ENCODE measurements at places on chromosomes 4 and X.

- no peak for DNase-seq
These were observed 200.8 kb downstream of the MGST2 start for GRCh38 chr4:139866276-139866962.

GRCh38 chr4:13561673-13562072 is 17.4 kb upstream of the NKX3-2 start:
- DNase-seq: no peak

- no peak for DNase-seq
These were observed 2183.2 kb upstream of the AGA start for GRCh38 chr4:179625406-179625805.

GRCh38 chrX:6761251-6761650 is 226.3 kb upstream of the VCX3A start:
- DNase-seq: no peak

DNA sequence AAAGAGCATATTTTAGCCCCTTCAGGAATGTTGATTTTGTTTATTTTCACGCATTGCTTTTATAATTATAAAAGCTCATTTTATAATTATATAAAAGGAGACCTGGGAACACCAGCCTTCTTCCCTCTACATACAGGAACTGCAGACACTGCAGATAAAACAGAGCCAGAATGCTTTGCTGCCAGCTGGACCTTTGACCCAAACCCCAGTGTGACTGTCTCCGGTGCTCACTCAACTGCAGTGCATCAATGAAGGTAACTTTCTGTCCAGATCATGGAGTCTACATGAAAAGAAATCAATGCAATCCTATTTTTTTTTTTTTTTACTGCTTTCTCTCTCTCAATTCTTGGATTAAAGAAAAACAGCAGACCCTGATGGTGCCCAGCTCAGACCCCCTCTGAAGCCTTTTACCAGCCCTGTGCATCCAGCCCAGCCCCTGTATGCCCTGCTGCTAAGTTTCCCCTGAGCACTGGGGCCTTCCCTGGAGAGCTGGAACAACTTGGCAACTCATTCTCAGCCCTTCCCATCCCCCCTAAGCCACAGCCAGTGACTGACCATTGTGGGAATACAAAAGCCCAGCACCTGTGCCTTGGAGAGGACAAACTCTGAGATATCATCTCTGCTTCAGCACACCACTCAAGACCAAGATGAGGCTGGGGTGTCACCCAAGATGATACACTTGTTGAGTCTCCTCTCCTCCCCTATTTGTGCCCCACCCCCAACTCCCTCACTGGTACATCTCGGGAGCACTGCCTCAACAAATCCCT is 182.1 kb downstream of the EVC2 start:
- no peak for DNase-seq

DNA sequence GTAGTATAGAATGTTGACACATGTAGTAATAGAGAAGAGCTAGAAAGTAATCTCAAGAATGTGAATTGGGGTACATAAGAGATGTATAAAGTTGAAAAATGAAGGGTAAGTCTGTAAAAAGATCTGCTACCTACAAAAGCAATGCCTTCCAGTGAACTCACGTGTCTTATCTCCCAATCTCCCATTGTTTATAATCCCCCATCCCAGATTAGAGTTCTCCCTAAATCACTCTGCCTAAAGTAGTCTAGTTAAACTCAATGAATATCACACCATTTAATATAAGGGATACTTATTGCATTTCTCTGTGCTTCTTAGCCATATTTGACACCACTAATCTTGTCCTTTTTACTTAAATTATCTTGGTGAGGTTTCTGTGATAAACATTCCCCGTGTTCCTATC is 6.6 kb downstream of the TECRL start:
- no peak for DNase-seq

GRCh38 chr4:146439437-146439836 is 82.3 kb downstream of the SLC10A7 start:
- no peak for DNase-seq

DNA sequence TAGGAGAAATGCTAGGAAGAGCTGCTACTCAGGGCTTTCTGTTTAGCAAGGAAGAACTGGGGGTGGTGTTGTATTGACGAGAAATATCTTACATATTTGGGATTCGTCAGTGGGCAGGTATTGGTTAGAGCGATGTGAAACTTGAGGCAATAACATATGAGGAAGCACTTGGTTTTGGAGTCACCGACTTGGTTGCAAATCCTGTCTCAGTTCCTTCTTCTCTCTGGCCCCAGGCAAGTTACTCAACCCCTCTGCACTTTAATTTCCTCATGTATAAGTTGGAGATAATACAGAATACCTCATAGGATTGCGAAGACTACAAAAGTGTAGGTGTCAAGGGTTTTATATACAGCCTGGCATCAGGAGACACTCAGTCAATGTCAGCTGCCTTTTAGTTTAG is 34.1 kb downstream of the GPAT3 start:
- DNase-seq: no peak

- no peak for DNase-seq
These were observed 111.1 kb upstream of the JADE1 start for GRCh38 chr4:128698386-128698785.

- no peak for DNase-seq
These were observed 417.4 kb downstream of the SPOCK3 start for GRCh38 chr4:166816890-166817289.

DNA sequence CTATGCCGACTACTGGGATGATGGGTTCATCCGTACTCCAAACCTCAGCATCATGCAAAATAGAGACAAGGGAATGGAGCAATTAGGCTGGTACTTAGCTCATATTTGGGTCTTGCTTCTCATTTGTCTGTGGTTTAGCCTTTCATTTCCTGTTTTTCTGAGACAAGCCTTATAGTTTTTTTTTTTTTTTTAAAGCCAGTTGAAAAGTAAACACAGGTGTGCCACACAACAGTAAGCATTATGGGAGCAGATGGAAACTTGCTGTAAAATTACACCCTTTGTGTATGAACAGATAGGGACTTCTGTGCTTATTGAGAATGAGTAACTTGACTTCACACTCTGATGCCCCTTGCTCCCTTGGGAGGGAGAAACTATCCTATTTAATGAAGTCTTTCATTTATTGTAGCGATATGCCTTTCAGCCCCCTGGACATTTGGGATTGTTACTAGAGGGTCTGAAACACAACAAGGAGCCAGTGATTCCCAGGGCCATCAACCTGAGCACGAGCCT is 13.7 kb downstream of the RASSF6 start:
- DNase-seq: no peak

GRCh38 chr4:108171339-108172230 is 2.9 kb upstream of the LEF1 start:
- no peak for DNase-seq

- DNase-seq: no peak
These were observed 352.8 kb downstream of the MAPK10 start for GRCh38 chr4:86007042-86007441.

GRCh38 chrX:86148024-86148511 is at the start of gene DACH2:
Gene DACH2 (plus strand): TSS chrX:86148451.
- DNase-seq: peak; percentile 89

DNA sequence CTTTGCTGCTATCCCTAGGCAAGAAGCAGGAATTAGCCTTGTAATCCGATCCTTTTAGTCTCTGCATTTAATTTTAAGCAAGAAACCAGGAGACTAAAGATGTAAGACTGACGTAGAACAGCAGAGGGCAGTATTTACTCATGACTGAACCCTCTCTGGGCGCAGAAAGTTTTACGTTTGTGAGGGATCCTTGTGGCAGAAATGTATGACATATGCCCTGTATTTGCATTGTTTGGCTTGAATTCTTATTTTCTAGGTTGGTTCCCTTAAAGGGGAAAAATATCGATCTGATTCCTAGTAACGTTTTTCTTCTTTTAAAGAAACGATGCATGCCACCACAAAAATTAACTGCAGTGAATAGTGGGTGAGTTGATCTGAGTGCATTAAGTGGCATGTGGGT is 1.3 kb upstream of the FAT4 start:
- DNase-seq: no peak

DNA sequence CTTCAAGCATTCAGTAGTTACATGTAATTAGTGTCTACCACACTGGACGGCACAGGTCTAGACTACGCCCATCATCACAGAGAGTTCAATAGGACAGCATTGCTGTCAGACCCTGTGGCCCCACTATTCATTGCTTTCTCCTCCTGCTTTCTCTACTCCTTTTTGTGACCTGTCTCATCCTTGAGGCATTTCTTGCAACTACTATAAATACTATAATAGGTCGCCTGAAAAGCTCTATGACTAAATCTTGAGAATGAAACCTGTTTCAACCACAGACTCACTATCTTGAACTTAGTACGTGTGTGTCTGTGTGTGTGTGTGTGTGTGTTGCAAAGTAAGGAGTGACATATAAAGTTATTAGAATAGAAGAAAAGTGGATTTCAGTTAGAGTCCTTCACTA is 252.9 kb upstream of the KLF3 start:
- DNase-seq: no peak

DNA sequence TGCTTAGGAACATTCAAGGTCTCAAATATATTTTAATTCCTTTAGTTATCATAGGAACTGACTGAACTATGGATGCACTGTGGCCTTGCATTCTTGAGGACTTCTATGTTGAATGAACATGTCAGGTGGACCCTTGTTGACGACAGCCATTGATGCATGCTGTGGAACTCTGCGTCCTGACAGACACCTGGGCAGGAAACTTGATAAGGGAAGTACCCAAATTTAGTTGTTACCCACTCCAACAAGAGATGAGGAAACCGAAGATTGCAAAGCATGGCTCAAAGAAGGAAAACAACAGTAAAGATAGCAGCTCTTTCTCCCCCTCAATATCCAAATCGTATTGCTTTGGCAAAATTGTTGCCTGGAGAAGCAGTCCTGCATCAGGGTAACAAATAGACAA is 540.0 kb upstream of the NR3C2 start:
- no peak for DNase-seq

GRCh38 chr4:123398853-123399626 is 2.4 kb downstream of the SPRY1 start:
- DNase-seq: no peak

DNA sequence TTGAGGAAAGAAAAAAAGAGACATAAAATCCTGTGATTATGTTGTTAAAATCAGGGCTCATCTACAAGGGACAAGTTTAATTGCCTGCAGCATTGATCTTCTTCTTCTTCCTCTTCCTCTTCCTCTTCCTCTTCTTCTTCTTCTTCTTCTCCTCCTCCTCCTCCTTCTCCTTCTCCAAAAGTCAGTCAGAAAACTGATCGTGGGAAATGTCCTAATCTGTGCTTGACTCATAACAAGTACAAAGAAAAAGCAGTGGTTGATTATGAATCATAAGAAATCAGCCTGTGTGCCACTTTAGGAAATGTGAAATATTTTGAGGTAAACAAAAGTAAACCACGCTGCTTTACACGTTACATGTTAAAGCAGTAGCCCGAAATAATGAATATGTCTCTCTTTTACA is 2.7 kb upstream of the ATP10D start:
- DNase-seq: no peak

GRCh38 chr4:71235311-71236201 is 103.3 kb upstream of the SLC4A4 start:
- no peak for DNase-seq

DNA sequence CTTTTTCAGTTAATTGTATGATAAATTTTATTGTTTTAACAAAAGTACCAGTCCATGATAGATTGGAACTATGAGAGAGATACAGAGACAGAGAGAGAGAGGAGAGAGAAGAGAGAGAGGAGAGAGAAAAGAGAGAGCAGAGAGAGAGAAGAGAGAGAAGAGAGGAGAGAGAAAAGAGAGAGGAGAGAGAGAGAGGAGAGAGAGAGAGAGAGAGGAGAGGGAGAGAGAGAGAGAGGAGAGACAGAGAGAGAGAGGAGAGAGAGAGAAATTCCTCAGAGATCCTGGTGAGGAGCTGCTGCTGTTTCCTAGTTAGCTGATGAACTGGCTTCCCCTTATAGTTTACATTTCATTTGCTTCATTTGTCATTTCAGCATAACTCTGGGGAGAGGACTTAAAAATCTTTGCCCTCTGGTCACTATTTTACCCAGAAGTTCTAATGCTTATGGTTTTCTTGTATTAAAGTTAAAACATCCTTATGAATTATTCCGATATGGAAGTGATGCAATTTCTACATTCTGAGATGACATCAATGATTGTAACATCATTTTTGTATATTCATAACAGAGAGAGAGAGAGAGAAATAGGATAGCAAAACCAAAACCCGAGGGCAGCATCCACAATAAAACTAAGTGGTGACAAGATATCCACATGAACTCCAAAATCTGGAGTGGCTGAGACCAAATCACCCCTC is 10.8 kb downstream of the CTAG1A start:
- no peak for DNase-seq

DNA sequence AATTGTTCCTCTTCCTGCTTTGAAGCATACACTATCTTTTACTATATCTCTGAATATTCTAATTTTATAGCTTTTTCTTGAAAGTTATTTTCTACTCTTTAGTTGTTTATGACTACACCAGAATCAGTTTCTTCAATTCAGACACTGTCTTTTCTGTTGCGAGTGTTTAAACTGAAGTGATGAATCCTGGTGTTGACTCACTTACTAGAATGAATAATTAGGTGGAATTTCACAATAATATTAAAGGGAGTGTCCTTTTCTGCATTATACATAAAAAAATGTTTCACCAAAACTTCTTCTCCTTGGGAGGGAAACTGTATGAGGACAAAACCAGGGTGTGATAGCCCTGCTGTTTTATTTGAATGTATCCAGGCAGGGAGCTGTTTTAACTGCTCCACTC is 1383.1 kb downstream of the C4orf33 start:
- no peak for DNase-seq

DNA sequence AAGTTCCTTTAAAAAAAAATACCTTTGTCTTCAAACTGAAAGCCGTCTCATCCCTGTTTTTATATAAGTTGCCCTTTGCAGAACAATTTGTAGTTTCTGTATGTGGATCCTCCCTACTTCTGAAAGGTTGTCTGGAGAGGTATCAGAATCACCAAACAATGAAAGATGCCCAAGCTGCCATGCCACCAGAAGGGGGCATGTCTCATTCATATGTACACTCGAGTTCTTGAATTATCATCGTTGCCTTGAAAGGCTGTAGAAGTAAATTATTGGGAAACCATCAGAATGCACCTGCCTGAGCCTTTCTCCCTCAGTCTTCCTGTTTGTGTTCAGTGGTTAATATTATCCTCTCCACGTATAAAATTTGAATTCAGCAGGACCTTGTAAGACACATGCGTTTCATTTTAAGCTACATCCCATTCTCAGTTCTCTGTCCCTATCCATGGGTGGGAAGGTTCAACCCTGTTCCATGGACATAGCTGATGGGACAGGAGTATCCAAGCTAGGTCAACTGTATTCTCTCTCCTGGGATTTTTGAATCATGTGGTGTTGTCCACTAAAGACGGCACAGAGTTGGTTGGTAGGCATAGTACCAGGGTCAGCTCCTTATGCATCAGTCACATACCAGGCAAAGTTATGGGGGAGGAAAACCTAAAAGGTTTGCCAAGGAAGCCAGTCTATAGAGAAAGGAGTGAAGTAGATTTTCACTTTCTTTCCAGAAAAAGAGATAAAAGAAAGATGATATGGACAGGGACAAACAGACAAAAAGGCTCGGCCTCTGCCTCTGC is 24.0 kb downstream of the GALNT7 start:
- no peak for DNase-seq

DNA sequence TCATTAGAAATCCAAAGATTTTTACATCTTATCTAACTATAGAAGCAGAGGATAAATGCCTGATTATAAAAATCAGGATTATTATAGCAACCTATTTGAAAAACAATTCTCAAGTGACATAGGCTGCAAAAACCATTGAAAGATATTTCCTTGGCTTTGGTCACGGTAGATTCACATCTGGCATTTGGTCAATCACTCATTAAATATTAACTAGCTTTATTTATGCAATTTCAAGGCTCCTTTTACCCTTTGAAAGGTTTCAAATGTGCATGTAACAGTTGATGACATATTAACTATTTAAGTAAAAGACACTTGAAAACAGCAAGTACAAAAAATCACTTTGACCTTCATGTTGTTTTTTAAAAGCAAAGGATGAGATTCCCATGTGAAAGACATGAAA is 98.1 kb downstream of the MMRN1 start:
- DNase-seq: no peak
